ENCODE measurements at places on chromosomes 13 and 19.

DNA sequence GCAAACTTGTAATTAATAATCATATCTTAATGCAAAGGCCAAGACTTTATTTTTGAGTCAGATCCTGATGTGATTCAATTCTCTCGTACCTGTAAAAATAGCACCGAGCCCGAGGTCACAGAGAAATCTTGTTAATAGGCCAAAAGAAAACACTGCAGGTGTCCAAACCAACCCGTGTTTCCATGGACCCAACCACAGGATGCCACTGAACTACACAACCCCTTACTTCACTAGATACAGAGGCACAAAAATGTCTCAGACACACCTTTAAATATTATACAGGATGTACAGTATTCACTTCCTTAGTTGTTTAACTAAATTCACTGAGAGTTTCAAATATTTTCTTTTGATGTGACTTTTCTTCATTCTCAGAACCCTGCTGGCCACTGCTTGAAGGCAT lies 530.9 kb downstream of the MYO16 start:
- DNase-seq: no peak

DNA sequence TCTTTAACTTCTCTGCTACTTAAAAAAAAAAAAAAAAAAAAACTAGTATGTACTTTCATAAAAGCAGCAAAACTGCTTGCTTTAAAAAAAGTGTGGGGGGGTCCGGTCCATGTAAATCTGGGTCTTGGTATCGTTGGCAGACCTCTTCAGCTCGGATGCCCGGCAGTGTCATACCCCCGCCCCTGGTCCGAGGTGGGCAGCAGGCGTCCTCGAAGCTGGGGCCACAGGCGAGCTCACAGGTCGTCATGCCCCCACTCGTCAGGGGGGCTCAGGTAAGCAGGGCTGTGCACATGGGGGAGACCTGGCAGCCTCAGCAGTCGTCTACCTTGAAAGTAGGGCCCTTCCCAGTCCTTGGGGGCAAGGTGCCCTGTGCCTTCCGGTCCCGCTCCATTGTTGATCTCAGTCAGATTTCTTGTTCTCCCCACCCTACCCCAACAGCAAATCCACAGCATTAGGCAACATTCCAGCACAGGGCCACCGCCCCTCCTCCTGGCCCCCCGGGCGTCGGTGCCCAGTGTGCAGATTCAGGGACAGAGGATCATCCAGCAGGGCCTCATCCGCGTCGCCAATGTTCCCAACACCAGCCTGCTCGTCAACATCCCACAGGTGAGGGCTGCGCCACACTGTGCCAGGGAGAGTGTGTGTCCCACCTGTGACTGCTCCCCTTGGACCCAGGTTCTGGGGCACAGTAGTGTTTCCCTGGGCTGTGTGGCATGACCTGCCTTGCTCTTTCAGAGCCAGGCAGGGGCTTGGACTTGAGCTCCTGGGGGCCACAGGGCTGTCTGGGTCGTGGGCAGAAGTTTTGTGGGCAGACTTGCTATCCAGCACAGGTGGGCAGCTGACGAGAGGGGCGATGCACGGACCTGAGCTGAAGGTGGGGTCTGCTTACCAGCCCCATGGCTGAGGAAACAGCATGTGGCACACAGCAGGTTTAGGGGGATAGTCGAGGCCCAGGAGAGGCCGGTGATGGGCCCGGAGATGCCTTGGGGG lies 19.4 kb downstream of the TSSK6 start:
- DNase-seq: no peak

DNA sequence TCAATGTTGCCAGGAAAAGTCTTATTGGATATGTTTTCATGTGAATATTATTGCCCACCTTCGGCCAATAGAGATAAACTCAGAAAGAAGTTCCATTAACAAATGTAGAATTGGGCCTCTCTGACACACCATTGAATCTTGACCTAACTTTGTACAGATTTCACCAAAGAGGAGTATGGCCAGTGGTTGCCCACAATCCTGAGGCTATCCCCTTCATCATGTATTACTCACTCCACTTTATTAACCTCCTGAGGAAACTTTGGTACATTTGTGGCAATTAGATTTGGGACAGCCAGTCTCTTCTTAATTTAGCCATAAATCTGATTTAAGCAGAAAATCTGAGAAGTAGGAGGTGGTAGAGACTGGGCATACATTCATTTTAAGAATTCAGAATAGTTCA lies 53.3 kb upstream of the POSTN start:
- DNase-seq: no peak

- DNase-seq: no peak
Measured at GRCh38 chr13:52711286-52711685, 28.3 kb downstream of the CNMD start.

DNA sequence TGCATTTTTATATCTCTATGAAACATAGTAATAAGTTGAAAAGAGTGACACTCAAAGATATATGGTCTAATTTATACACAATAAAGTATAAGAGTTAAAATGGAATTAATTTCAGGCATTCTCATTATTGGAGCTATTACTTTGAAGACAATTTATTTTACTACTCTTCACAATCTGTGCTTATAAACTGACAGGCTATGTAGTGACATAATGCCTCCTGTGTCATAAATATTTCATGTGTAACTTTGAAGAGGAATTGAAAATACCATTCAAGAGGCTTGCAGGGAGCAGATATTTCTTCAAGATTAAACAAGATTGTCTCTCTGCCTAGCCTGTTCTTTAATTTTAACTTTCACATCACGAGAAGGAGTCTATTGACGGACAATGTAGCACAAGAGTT lies 1881.5 kb upstream of the PCDH20 start:
- no peak for DNase-seq

- peak; percentile 98 for DNase-seq
Measured at GRCh38 chr19:31232871-31233270, 116.4 kb downstream of the TSHZ3 start.
